ENCODE measurements at places on chromosomes 4 and X. TPM values are rescaled to one million over a fixed set of nuclear protein-coding genes. Genes with fewer than 3 reads are reported as not detected.
A peak's percentile ranks its signal among the peaks of the same experiment; 100 is the strongest.

The GAGE2A gene
- not detected for total RNA-seq

DNA sequence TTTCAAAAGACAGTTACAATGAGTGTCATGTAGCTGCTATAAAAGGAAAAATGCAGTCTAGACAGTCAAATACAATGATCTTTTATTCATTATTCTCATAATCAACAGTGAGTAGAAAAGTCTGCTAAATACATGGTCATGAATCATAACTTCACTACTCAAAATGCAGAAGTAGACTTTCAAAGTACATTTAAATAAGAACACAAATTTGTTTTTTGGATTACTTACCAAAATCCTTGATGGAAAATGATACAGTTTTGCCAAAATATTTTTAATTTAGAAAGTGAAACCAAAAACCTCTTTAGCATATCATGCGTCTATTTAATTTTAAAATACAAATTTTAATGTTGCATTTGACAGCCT is 4.9 kb downstream of the ACSL4 start:
- peak overlapping the region; percentile 18 for H3K27ac ChIP-seq
- H3K27me3 ChIP-seq = no peaks in the 10 kb centered on the region
- DNase-seq = no peak

DNA sequence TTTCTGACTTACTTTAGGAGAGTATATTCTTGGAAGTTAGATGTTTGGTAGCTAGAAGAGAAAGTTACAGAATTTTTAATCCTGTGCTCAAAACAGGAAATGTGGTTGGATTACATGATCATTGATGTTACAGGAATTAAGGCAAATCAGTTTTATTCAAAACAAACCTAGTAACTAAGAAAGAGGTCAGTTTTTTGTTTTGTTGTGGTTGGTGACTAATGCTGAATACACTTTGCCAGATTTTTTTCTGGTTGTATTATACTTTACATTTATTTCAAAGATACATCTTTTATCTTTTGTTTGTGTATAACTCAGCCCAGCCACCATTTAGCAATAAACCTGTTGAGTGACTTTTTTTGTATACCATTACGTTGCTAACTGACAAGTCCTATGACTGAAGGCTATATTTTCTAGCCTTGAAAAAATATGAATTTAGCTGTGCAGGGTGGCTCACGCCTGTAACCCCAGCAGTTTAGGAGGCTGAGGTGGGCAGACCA is 116.7 kb downstream of the KLHL8 start:
- peak overlapping the region; percentile 37 for H3K27ac ChIP-seq
- peaks cover 10% of the 10 kb centered on the region for H3K4me1 ChIP-seq
- no peak for DNase-seq
- H3K36me3 ChIP-seq = no peaks in the 10 kb centered on the region

DNA sequence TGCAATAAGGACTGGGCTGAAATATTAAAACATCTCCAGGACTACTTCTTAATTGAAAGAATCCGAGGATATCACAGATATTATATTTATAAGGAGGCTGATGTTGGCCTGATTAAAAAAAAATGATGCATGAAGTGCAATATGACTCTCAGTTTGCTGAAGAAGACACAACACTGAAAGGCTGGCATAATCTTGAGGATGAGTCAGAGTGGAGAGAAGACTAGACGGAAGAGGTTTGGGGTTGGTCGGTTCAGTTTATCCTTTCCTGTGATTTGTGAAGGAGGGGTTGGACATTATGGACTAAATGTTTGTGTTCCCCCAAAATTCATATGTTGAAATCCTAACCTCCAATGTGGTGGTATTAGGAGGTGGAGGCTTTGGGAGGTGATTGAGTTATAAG is 170.3 kb downstream of the CORIN start:
- no peak for DNase-seq
- H3K36me3 ChIP-seq = no peaks in the 10 kb centered on the region
- H3K4me1 ChIP-seq = no peaks in the 10 kb centered on the region
- no peak overlapping the region for H3K4me3 ChIP-seq
- no peak overlapping the region for H3K27ac ChIP-seq

- DNase-seq = no peak
- H3K27me3 ChIP-seq = no peaks in the 10 kb centered on the region
- H3K4me3 ChIP-seq = no peak overlapping the region
- no peaks in the 10 kb centered on the region for H3K36me3 ChIP-seq
- H3K27ac ChIP-seq = peak overlapping the region; percentile 98
Measured at GRCh38 chr4:76214177-76214675, 602 bp upstream of the SCARB2 start.
